CD4-positive, alpha-beta T cell treated with Interleukin-15 for 4 hours (primary cell): ENCODE measurements at places on chromosomes 6 and 20.

DNA sequence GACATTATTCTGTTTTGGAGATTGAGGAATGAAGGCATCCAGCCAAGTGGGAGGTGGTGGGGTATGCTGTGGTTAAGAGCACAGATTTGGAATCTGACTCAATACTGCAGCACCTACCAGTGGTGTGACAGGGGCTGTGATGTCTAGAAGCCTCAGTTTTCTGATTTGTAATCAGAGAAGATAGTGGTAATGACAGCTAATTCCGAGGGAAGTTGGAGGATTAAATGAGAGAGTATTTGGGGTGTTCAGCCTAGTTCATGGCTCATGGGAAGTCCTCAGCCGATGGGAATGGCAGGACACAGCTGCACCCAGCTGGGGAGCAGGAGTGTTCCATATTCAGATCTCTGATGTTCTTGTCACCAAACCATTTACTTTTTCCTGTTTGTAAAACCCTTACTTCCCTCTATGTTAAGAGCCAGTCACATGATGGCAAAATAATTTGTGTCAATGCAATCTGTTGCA, 9.3 kb downstream of the SLC9A8 start:
- no peak for DNase-seq

DNA sequence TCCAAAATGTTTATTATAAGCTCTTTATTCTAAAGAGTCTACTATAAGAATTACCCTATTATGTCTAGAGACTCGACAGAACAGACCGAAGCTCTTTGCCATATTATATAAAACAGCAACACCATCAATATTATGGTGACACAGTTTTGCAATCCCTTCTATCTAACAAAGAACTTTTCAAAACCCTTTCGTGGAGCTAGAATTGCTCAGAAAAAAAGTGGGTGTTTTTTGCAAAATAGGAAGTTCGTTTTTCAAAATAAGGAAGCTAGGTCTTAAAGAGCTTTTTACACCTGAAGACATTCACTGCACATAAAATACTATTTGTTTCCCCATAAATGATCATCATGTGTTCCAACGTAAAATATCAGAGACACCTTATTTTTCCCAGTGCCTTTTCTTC, 240.0 kb downstream of the FOXC1 start:
- DNase-seq: no peak

GRCh38 chr6:103193413-103193812, 1666.3 kb downstream of the HACE1 start:
- DNase-seq: no peak

DNA sequence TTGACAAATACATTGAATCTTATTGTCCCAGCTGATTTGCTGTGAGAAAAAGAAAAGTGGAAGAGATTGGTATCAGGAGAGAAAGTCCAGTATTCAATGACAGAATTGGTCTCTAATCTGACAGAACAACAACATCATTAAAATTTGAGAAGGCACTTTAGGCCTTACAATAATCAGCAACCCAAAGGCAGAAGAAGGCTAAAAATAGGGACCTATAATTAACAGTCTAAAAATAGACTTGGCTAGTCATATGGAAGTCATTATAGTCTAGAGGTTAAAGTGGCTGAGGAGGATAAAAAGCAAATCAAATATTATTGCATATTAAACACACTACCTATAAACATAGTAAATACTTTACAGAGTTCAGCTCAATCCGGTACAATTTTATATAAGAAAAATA, 393.6 kb upstream of the JAG1 start:
- DNase-seq: no peak
